ENCODE measurements at places on chromosomes 16 and 17.

DNA sequence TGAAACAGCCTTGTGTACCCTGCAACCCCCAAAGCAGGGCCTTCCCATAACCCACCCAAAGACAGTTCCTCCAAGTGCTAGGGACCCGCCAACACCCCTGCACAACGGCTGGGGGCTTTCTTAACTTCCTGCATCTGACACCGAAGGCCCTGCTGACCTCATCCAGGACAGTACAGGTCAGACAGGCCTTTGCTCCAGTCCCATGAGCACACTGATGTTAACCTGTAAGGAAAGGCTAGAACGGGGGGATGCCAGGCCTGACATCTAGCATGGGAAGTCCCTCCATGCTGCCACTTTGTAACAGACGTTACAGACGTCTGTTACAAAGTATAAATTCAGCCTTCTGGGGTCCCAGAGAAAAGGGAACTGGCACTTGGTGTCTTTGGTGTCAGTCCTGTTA is 369.1 kb downstream of the CPPED1 start:
- no peak for DNase-seq

DNA sequence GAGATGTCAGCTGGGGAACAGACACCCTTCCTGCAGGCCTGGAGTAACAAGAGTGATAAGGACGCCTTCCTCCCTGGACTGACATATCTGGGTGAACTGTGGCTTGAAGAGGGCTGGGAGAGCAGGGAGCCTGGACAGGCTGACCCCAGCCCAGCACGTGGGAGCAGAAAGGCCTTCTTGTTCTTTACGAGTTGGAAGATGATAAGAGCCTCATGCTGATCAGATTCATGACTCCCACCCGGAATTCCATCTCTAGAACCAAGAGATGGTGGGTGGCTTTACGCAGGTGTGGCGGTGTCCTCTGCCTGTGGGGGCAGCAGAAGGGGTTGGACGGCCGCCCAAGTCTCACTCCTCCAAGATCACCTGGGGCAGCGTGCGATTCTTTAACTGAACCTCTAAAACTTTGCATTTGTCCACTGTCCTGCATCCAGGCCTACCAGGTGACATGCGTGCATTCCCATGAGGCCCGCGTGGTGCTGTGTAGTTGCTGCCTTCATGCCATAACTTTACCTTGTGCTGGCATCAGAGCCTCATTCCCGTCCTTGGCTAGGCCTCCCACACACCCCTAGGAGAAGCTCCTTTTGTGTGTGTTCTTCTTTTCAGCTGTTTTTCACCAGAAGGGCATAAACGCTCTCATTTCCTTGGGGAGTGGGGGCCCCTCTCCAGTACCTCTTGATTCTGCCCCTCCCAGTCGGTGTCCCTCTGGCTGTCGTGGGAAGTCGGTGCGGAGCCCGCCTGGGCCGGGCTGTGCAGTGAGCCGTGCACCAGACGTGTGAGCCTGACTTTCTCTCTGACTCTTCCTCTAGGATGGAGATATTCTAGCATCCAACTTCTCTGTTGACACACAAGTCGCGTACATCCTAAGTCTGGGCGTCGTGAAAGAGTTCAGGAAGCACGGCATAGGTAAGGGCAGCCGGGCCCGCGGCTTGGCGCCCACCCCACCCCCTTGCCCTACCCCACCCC is 13.3 kb downstream of the C16orf90 start:
- no peak for DNase-seq

DNA sequence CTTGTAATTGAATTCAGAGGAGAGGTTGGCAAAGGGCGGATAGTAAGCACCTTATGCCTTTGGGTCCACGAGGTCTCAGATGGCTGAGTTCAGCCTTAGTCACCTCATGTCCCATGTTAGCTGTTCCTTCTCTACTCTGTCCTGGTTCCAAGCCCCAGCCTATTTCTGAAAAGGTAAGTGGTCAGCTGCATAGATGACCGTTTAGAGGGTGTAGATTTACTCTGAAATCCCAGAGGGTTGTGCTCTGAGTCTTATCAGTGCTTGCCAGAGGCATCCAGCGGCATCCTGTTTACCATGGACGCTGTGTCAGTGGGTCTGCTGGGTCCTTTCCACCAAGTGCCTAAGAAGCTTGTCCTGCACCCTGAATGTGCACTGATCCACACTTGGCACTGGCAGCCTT is 1.9 kb downstream of the ZNF778 start:
- no peak for DNase-seq

DNA sequence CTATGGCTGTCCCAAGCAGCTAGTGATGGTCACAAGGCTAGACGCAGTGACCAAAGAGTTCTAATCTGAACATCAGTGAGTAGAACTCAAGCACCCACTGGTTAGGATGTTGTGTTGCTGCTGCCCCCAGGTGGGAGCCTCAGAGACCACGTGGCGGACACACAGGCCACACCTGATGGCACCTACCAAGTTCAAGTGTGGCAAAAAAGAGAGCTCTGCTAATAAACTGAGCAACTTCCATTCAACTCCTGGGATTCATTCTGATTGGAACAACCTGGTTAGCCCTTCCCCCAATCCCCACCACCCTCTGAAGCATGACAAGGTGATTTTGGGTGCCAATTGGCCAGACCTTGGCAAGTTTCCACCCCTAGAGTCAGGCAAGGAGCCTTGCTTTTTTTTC is 3.5 kb upstream of the LCMT1 start:
- DNase-seq: peak; percentile 9

DNA sequence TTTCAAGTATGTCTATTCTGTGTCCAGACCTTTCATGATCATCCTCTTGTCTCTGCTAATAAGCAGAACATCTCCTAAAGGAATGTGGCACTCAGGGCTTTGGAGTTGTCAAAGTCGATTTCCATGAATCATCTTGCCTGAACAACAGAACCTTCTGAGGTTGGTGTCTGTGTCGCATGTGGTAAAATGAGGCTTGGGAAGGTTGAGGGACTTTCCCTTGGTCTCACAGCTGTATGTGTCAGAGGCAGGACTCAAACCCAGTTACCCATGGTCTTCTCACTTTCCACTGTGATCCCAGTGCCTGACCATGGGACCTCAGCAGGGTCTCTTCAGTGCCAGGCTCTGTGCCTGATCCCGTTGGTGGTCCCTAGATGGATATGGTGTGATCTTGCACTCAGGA is 4.2 kb upstream of the GPRC5B start:
- DNase-seq: no peak

DNA sequence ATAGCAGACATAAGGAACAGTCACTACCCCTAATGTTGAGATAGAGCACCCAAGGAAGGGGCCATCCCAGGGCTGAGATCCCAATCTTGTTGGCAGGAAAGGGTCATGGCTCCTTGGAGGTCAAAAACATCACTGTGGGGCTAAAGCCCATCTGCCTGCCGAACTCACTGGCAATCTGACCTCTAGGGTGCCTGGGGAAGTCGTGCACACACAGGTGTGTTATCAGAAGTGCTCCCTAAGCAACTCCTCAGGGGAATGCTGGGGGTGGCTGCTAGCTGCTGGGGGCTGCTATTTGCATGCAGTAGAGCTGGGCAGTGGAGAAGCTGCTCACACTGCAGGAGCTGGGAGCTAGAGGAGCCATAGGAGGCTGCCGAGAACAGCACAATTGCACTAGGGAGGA is 47.5 kb upstream of the PHOSPHO1 start:
- DNase-seq: no peak

GRCh38 chr16:28534542-28535373 is 4.0 kb downstream of the NUPR1 start:
- DNase-seq: no peak

DNA sequence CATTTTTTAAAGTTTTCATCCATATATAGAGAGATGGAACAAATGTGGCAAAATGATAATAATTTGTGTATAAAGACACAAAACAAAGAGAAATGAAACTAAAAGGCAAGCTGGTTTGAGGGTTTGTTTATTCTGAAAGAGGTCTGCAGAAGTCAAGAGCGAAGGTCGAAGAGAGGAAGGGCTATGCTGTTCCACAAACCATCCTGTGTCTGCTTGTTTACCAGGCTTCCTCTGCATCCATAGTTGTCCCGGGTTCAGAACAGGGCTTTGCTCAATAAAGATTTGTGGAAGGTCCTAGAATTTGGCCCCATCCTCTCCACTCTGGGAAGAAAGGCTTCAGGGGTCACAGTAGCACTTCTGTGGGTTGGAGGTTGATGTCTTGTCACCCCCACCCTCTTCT is 2.4 kb upstream of the MARVELD3 start:
- no peak for DNase-seq

DNA sequence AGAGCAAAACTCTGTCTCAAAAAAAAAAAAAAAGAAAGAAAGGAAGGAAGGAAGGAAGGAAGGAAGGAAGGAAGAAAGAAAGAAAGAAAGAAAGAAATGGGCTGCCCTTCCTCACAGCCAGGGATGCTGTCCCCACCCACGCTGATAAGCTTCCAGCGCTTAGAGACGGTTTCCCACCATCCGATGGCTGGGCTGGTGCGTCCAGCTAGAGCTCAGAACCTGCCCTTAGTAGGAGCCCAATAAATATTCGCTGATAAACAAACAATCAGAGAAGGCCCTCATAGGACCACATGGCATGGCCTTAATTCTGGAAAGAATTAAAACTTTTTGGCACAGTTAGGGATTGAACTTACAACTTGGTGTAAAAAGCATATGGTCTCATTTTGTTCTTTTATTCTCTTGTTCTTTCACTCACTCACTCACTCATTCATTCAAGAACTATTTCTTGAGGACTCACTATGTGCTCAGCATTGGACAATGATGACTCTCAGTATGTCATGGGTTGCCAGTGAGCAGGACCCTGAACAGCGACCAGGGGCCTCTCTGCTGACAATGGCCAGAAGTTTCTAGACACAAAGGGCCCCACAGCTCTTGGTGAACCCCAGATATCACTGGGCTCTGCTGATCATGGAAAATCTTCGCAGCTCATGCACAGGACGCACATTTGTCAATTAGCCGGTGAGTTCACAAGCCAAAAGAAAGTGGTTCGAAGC is 32.5 kb upstream of the TNRC6C start:
- no peak for DNase-seq

GRCh38 chr16:56481468-56482122 is 30.2 kb downstream of the OGFOD1 start:
- DNase-seq: no peak

- no peak for DNase-seq
Measured at GRCh38 chr16:78057803-78058564, 35.6 kb downstream of the CLEC3A start.

DNA sequence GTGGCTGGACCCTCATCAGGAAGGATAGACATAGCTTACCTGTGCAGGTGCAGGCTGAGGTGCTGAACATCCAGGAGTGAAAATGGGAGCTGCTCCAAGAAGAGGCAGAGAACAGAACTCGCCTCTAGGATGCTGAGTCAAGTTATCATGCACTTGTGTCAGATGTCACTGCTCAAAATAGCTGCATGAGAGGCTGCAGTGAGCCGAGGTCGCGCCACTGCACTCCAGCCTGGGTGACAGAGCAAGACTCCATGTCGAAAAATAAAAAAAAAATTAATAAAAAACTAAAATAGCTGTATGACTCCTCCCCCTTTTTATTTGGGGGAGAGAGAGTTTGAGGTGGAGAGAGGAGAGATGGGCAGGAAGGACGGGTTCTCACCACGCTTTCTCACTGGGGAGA is 148.8 kb downstream of the FOXL1 start:
- no peak for DNase-seq

DNA sequence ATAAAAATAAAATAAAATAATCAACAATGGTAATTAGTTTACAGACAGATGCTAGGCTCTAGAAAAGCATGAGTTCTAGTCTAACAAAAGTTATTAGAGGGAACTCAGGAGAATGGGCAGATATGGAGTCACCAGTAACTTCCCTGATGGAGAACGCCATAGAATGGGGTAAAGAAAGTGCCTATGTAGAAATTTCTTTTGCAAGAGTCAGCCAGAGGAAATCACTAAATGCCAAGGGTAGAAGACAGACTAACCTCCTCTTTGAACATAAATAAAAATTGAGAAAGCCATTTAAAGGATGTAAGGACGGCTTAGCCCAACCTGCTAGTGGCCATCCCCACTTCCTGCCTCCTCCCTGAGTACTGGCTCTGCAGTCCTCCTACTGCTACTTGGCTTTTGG is 141.6 kb downstream of the VPS53 start:
- no peak for DNase-seq

DNA sequence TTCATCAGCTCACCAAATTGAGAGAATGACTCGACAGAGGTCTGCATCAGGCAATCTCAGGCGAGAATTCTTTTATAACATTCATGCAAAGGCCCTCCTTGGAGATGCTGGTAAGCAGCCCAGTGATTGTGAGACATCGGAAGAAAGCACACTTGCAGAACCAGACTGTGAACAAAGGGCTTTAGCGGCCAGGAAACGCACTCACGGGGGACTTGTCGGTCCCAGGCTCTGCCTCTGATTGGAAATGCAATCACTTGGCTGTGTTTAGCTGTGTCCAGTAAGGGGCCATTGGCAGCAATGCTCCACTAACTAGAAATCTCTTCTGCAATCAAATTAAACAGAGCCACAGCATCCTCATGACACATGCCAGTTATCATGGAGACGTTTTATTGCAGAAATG is 226.7 kb upstream of the CDH13 start:
- DNase-seq: no peak

GRCh38 chr17:27294689-27295630 is 1.0 kb downstream of the WSB1 start:
- peak; percentile 62 for DNase-seq

- no peak for DNase-seq
Measured at GRCh38 chr17:29561554-29562517, 5.0 kb downstream of the ABHD15 start.

DNA sequence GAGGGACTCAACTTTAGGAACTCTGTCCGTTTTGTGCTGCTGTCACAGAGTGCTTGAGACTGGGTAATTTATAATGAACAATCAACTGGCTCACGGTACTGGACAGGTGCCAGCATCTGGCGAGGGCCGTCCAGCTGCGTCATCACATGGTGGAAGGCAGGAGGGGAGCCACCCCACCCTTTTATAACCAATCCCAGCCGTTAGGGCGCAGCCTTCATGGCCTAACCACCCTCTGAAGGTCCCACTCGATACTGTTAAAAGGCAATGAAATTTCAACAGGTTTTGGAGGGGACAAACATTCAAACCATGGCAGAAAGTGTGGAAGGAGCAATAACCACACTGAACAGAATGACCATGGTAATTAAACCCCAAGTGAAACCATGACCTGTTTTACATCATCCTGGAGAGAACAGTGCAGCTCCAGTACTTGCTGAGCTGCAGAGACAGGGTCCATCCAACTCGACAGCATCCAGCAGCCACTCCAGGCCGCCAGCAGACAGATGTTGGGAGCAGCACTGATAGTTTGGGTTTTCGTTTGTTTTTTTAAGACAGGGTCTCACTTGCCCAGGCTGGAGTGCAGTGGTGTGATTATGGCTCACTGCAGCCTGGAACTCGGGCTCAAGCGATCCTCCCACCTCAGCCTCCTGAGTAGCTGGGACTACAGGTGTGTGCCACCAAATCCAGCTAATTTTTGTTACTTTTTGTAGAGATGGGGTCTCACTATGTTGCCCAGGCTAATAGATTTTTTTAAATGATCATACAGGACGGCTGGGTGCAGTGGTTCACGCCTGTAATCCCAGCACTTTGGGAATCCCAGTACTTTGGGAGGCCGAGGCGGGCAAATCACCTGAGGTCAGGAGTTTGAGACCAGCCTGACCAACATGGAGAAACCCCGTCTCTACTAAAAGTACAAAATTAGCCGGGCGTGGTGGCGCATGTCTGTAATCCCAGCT is 11.0 kb downstream of the CHMP6 start:
- DNase-seq: no peak

GRCh38 chr16:23920899-23921298 is 85.1 kb downstream of the PRKCB start:
- DNase-seq: no peak
